ENCODE measurements at places on chromosomes 3 and 15.

- H3K36me3 ChIP-seq = no peaks in the 10 kb centered on the region
- H3K27me3 ChIP-seq = no peaks in the 10 kb centered on the region
- H3K4me1 ChIP-seq = no peaks in the 10 kb centered on the region
- no peak overlapping the region for H3K4me3 ChIP-seq
- H3K27ac ChIP-seq = no peak overlapping the region
Measured at GRCh38 chr3:79011821-79012529, 755.8 kb downstream of the ROBO1 start.

GRCh38 chr3:139251529-139251928, 92.3 kb upstream of the MRPS22 start:
- no peaks in the 10 kb centered on the region for H3K36me3 ChIP-seq
- H3K4me1 ChIP-seq = no peaks in the 10 kb centered on the region
- H3K4me3 ChIP-seq = no peak overlapping the region
- H3K27ac ChIP-seq = no peak overlapping the region
- peaks cover 6% of the 10 kb centered on the region for H3K27me3 ChIP-seq

DNA sequence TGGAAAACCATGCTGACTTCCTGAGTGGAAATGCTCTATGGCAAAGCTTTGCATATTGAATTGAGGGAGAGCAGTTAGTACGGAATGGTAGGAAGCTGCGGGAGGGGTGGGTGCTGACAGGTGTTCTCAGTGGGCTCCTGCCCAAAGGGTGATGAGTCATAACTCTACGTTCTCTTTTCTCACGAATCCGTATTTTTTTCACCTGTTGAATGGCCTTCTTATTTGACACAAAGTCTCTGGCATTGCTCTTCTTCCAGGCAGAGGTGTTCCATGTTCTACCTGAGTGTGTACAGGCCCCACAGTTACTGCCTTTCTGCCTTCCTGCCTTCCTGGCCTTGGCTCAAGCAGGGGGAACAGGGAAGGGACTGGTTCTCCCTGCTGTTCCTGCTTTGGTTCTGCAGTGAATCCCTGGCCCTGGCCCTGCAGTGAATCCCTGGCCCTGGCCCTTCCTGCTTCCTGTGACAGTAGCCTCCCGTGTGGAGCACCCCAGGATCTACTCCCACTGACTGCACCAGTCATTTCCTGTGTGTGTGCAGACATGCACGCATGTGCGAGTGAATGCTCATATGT, 31.9 kb downstream of the TRAK1 start:
- no peak overlapping the region for H3K27ac ChIP-seq
- H3K27me3 ChIP-seq = no peaks in the 10 kb centered on the region
- no peaks in the 10 kb centered on the region for H3K4me1 ChIP-seq
- no peak for DNase-seq

DNA sequence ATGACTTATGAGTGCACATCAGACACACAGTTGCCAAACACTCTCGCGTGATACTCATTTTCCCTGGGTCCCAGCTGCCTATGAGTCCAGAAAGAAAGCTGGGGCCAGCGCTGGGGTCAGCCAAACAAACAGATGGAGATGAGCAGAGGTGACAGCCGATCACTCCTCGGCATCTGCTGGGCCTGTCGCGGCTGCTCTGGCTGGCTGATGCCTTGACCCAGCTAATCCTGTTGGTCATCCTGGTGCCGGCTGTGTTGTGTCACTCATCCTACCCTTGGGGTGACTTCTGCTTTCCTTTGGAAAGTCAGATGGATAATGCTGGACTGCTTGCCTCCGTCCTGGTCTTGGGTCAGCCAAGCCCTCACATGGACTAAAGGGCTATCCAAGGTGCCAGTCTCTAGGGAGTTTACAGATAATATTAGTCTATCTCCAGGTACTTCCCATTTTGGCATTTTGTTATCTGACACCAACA, 105.3 kb upstream of the PDZRN3 start:
- no peak overlapping the region for H3K4me3 ChIP-seq
- H3K4me1 ChIP-seq = no peaks in the 10 kb centered on the region
- no peaks in the 10 kb centered on the region for H3K36me3 ChIP-seq

GRCh38 chr15:52295421-52296001, at the start of gene MYO5C:
Gene MYO5C, minus strand, starts transcription at chr15:52295804. Its CDS starts 168 bp downstream, at chr15:52295636.
- peaks cover 8% of the 10 kb centered on the region for H3K27me3 ChIP-seq
- H3K4me1 ChIP-seq = peaks cover 6% of the 10 kb centered on the region
- no peaks in the 10 kb centered on the region for H3K36me3 ChIP-seq
- no peak for DNase-seq

GRCh38 chr3:52004163-52004787, 8.6 kb upstream of the RPL29 start:
- H3K4me3 ChIP-seq = no peak overlapping the region
- H3K27ac ChIP-seq = no peak overlapping the region
- H3K27me3 ChIP-seq = no peaks in the 10 kb centered on the region
- no peaks in the 10 kb centered on the region for H3K36me3 ChIP-seq
- no peak for DNase-seq

DNA sequence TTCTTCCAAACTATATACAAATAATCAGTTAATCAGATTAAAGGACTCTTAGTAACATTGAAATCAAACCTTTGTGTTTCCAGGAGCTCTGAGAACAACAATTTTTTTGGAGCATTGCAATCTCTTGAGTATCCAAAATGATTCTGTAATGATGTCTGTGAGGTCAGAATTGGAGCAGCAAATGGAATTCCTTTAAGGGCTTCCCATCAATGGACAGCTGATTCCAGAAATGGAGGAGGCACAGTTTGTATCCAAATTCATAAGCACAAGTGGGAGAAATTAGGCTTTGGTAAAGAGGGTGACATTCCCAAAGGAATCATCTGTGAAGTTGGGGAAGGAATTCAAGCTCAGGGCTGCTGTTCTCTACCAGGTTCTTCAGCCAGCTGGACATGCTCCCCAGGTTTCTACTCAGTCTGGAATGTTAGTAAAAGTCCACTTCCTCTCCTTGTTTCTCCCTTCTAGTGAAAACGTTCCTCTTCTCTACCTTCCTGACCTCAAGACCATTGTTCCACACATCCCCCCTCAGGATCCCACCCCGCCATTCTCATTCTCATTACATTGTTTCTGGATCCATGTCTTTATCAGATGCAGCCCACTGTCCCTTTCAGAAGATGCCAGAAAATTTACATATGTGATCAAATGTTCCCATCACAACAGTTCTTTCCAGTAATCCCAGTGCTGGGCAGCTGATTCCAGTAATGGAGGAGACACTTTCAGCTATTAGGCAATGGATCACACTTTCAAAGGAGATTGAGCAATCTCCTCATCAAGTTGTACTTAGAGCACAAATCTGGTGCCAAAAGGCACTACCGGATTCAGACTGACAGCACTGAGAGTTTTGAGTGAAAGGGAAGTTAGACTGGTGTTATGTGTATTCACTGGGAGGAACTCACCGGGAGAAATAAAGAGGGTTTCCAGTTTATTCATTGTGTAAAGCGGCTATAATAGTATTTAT, 391.3 kb upstream of the TPRG1 start:
- no peak for DNase-seq
- no peak overlapping the region for H3K27ac ChIP-seq
- no peak overlapping the region for H3K4me3 ChIP-seq
- H3K27me3 ChIP-seq = no peaks in the 10 kb centered on the region
- no peaks in the 10 kb centered on the region for H3K36me3 ChIP-seq

DNA sequence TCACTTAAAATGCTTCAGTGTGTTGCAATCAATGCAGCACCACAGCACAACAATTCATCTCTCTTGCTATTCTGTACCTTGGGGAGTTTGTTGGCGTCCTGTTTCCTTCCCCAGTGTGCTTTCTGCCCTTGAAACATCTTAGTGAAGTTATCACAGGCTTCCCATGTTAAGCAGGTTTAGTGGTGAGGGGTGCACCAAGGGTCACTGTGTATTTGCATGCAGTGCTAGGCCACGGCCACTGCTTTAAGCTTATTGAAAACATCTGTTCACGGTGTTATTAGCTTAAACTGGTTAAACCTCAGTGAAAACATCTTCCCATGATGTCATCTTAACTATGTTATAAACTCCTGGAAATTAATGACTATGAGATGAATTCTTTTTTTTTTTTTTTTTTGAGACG, 217.3 kb upstream of the GOLIM4 start:
- no peak for DNase-seq
- no peaks in the 10 kb centered on the region for H3K36me3 ChIP-seq
- H3K27ac ChIP-seq = no peak overlapping the region

DNA sequence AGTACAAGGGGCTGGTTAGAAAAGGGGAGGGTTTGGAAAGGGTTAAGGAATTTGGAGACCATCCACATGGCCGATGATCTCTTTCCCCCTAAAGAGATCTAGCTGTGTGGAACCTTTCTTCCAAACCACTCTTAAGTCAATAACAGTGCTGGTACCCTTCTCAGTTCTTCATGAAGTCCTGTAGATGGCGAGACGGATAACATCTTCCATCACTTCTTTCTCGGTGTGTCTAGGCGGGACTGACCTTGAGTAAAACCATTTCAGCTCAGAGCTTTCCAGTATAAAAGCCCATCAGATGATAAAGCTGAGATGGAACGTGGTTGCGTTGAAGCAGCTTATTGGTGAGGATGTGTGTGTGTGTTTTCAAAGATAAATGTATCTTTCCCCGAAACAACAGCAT, 151.5 kb upstream of the BHLHE40 start:
- no peak for DNase-seq
- H3K4me3 ChIP-seq = no peak overlapping the region
- no peaks in the 10 kb centered on the region for H3K36me3 ChIP-seq
- H3K27me3 ChIP-seq = no peaks in the 10 kb centered on the region
- no peak overlapping the region for H3K27ac ChIP-seq

DNA sequence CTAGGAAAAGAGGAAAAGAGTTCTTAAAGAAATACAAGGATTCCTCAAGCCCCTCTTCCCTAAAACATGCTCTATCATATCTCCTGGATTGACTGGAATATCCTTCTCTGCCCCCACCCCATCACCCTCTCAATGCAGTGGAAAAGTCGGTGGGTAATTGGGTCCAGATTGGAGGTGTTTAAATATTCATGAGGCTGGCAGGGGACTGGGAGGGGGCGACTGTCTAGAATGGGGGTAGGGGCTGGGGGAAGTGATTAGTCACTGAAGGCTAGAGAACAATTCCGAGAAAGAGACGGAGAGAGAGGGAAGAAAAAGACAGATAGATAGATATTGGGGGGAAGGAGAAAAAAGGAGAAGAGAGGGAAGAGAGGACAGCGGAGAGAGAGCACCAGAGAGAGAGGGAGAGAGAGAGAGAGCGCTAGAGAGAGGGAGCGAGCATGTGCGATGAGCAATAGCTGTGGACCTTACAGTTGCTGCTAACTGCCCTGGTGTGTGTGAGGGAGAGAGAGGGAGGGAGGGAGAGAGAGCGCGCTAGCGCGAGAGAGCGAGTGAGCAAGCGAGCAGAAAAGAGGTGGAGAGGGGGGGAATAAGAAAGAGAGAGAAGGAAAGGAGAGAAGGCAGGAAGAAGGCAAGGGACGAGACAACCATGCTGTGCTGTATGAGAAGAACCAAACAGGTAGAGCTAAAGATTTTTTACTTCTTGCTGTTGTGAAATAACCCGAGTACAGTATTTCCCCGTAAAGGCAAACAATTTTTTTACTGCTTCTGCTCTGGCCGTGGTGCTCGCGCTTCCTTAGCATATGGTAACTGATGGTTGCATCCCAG, at the start of gene GAP43:
Gene GAP43 (plus strand): TSS at position 467 of the 825 bp plus-strand sequence. CDS start 180 bp downstream, at position 647.
- no peak for DNase-seq
- no peak within 1 kb of the TSS for H3K27ac ChIP-seq
- no peaks in the 10 kb centered on the region for H3K36me3 ChIP-seq
- no peaks in the 10 kb centered on the region for H3K4me1 ChIP-seq
- peak within 1 kb of the TSS; percentile 2 for H3K4me3 ChIP-seq

DNA sequence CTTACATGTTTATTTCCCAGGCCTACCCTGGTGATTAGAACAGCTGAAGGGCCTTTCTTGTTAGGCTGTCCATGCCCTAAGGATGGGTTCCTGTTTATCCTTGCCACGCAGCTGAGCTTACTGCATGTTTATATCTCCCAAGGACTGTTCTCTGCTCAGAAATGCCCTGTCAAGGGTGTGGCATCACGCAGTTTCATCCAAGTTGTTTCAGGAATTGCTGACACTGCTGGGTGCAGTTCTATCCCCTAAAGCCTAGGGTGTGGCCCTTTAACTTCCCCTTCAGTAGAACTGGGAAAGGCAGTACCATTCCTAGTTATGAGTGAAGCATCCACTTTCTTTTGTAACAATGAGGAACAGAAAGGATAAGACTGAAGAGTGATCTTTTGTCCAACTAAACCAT, 5.0 kb downstream of the ELL3 start:
- H3K27ac ChIP-seq = no peak overlapping the region
- peaks cover 62% of the 10 kb centered on the region for H3K36me3 ChIP-seq
- no peak for DNase-seq
- peaks cover 5% of the 10 kb centered on the region for H3K4me1 ChIP-seq
- no peak overlapping the region for H3K4me3 ChIP-seq

- DNase-seq = no peak
- no peaks in the 10 kb centered on the region for H3K27me3 ChIP-seq
- H3K4me3 ChIP-seq = no peak overlapping the region
- H3K4me1 ChIP-seq = no peaks in the 10 kb centered on the region
Measured at GRCh38 chr3:99249627-99250026, 348.1 kb upstream of the DCBLD2 start.

GRCh38 chr3:15300323-15301078, 31.9 kb downstream of the SH3BP5 start:
- no peak overlapping the region for H3K27ac ChIP-seq
- peaks cover 30% of the 10 kb centered on the region for H3K36me3 ChIP-seq
- peaks cover 63% of the 10 kb centered on the region for H3K4me1 ChIP-seq
- no peak overlapping the region for H3K4me3 ChIP-seq

DNA sequence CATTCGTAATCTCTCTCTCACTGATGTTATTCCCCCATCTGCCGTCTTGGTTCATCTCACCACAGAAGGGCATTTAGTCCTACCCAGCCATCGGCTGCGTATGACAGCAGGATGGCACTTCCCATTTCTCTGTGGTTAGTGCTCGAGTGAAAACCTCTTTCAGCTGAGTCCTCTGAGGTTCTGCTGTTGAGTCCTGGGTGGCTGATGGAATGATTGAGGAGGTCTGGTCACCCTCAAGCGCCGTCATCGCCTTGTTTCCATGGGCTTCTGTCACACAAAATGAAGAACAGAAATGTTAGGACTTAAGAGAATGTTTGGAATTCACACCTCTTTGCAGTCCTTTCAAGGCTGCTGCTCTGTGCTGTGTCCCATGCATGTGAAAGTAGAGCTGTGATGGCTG, 9.4 kb upstream of the SACM1L start:
- H3K4me3 ChIP-seq = no peak overlapping the region
- H3K27ac ChIP-seq = no peak overlapping the region
- peaks cover 16% of the 10 kb centered on the region for H3K4me1 ChIP-seq
- no peaks in the 10 kb centered on the region for H3K27me3 ChIP-seq
- peaks cover 15% of the 10 kb centered on the region for H3K36me3 ChIP-seq
- no peak for DNase-seq

GRCh38 chr15:66224946-66225345, 28.6 kb downstream of the MEGF11 start:
- H3K4me3 ChIP-seq = no peak overlapping the region
- no peak overlapping the region for H3K27ac ChIP-seq
- H3K27me3 ChIP-seq = no peaks in the 10 kb centered on the region
- no peaks in the 10 kb centered on the region for H3K4me1 ChIP-seq
